ENCODE measurements at places on chromosomes 6 and 20. TPM values are rescaled to one million over a fixed set of nuclear protein-coding genes. Genes with fewer than 3 reads are reported as not detected.

GRCh38 chr6:35960187-35960586 is 39.3 kb upstream of the SRPK1 start:
- DNase-seq: no peak

DNA sequence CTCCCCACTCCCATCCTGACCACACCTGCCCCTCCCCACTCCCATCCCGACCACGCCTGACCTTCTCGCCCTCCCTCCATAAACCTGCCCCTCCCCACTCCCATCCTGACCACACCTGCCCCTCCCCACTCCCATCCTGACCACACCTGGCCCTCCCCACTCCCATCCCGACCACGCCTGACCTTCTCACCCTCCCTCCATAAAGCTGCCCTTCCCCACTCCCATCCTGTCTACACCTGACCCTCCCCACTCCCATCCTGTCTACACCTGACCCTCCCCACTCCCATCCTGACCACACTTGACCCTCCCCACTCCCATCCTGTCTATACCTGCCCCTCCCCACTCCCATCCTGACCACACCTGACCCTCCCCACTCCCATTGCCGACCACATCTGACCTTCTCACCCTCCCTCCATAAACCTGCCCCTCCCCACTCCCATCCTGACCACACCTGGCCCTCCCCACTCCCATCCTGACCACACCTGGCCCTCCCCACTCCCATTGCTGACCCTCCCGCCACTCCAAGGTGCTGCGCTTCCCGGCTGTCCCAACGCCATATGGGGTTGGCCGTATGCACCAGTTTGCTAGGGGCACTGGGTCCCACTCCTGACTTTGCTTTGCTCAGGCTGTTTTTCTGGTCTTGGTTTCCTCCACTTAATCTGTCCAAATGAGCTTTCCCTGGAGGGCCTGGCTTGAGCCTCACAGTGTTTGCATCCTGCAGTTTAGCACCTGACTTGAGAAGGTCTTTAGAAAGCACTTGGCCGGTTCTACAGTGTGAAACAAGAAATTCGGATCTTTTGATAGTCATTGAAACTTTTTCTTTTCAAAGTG is 2.9 kb downstream of the KIF25 start:
- no peak for DNase-seq

GRCh38 chr20:9974324-9974723 is 60.5 kb upstream of the ANKEF1 start:
- DNase-seq: peak; percentile 38

Gene TGM3
- not detected for total RNA-seq

DNA sequence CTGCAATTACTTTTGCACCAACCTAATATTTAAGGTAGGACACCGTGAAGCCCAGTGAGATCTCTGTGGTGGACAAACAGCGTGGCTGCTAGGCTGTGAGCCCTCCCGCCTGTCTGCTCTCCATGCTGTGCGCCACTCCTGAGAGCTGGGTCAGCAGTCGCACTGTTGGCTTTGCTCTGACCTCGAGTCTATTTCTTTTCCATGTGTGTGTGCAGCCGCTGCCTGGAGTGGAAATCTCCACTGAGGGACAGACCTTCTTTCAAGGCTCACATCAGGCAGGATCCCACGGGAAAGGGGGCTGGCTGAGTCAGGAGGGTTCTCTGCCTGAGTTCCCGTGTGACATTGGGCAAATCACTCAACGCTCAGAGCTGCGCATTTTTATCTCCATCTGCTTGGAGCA is 27.1 kb downstream of the RIPOR3 start:
- DNase-seq: no peak

- DNase-seq: peak; percentile 19
These were observed 44.9 kb downstream of the ADAT2 start for GRCh38 chr6:143405373-143406154.

GRCh38 chr6:158018851-158019361 is 37.2 kb downstream of the SYNJ2 start:
- DNase-seq: no peak

DNA sequence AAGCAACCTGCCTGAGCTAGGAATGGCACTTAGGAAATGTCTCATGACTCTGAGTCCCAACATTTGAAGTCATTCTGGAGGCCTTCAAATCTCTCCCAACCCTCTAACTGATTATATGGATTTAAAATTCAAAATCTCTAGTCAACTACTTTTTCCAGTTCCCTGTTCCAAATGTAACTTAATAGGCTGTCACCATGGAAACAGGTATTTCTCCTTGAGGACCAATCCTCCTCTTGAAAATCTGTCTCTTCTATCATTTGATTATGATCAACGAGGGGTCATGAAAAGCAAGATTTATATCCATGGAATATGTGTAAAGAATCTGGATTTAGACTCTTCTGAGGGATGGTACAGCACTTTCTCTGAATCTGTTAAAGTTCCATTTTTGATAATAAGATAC is 127.3 kb upstream of the DTNBP1 start:
- no peak for DNase-seq

DNA sequence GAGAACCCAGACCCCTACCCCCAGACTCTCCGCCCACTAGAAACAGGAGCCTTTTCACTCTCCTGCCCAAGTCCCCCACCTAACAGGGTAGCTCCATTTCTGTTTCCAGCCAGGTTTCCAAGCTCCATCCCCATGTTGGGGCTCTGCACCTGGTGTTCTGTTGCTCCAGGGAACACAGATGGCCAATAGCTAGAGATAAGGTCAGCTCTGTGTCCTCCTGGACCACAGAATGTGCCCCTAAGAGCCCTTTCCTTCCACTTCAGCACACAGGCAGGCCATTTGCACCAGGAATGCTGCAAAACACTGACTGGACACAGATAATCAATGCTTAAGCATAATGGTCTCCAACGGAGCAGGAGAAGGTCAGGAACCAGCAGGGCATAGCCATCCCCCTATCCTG is 159.4 kb downstream of the QRSL1 start:
- no peak for DNase-seq

Gene NPEPL1
- total RNA-seq: 49.7 TPM
